ENCODE measurements at places on chromosomes 6 and 20.
A peak's percentile ranks its signal among the peaks of the same experiment; 100 is the strongest.

GRCh38 chr20:23393996-23394775, 27.1 kb downstream of the NAPB start:
- DNase-seq = no peak

DNA sequence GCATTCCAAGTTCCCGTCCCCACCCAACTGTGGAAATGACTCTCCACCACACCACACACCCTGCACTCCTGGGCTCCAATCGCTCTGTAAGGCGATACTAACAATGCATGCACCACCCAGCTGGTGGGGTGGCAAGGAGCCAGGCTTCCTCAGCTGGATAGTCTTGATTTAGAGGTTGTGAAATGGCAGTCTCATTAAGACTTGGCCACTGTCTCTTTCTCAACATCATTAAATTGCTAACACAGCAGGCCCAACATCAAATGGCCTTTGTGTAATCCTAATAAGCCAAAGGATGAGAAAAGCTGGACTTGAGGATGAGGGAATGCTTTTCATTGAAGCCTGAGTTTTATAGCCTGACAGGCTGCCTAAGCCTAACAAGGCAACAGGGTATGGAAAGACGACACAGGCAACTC, 223.7 kb downstream of the GMDS start:
- peak; percentile 76 for DNase-seq

DNA sequence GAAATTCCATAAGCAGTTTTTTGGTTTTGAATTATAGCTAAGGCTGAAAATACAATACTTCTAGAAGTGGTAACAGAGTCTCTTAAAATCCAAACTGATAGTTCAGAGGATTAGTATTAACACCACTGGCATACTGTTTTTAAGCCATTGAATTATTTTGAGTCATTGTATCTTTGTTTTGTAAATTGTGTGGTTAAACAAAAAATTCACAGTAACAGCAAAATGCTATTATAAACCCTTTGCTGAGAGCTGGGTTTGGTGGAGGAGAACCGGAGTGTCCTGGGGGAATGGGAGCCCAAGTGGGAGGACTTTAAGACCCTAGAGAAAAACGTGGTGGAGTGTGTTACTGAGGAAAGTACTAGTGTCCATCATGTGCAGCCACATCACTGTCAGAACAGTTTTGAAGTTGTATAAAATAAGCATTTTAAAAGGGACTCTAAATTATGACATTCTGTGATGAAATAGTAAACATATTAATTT, 125.1 kb downstream of the LRRC1 start:
- DNase-seq = no peak

DNA sequence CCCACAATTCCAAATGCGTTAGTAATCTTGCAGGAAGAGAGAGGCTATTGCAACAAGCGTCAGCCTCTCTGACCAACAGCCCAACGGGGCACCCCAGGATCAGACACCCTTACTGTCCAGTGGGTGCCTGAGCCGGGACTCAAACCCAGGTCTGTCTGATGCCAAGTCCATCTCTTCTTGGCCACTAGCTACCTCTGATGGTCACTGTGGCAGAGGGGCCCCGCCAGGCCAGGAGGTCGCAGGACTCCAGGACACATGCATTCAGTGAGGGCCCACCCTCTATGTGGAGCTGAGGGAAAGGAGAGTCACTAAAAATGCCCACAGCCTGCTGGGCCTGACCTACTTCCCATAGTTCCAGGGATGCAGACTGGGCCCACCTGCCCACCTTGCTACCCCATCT, 83.3 kb downstream of the PREX1 start:
- no peak for DNase-seq

GRCh38 chr20:32511358-32512046, 73.6 kb downstream of the NOL4L start:
- DNase-seq = no peak

- DNase-seq = no peak
Measured at GRCh38 chr6:141783585-141783984, 349.1 kb upstream of the GJE1 start.

- DNase-seq = no peak
Measured at GRCh38 chr20:25355011-25355595, 35.5 kb downstream of the ABHD12 start.

GRCh38 chr6:160279850-160280249, 21.2 kb upstream of the SLC22A2 start:
- DNase-seq = no peak

GRCh38 chr6:1625794-1626435, 16.2 kb downstream of the FOXC1 start:
- no peak for DNase-seq

DNA sequence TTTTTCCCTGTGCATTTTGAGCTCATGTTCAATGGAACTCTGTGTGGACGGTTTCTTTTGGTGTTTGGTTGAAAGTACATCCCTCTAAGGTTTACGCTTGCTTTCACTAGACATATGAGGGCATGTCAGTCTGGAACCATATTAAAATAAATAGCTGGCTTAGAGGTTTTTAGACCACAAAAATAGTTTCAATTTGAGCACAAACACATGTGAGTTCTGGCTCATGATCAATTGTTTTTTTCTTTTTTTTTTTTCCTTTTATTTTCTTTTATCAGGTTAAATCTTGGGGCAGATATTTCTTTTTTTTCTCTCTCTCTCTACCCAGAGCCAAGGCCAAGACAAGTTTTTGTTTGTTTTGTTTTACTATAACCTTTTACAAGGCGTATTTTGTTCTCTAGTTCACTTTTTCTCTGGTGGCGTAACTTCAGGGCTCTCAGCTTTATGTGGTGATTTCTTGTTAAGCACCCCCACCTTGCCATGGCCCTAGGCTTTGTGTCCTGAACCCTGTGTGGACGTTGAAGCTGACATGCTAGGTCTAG, 92.9 kb downstream of the SHLD1 start:
- DNase-seq = no peak

DNA sequence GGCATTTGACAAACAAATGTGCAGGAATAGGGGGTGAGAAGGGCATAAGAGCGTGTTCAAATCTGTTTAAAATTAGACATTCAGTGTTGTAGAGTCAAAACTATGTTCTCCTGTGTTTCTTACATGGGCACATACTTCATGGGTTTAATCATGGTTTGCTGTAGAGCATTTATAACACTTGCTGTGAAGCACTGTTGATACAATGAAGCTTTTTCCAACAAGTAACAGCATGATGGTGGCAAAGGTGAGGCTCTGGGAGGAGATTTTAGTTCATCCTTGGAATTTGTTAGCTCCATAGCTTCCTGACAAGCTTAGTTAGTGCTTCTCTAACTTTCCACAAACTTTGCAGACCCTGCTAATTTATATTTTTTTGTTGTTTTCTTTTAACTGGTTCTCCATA, 900.7 kb downstream of the TFAP2A start:
- DNase-seq = no peak

GRCh38 chr6:113796038-113796437, 61.1 kb upstream of the MARCKS start:
- no peak for DNase-seq

DNA sequence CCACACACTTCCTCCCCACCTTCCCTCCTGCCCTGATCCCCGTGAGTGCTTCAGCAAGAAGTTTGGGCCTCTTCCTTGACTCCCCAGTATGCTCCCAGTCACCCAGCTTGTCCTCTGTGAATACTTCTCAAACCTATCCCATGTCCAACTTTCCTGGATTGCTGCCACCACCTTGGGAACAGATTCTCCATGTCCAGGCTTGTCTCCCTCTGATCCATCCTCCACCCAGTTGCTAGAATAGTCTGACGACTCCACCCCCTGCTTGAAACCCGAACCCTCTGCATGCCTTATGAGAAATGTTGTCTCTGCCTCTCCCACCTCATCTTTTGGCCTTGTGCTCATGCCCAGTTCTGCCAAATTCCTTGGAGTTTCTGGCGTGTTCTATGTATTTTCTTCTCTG, 108.0 kb downstream of the PPP1R14C start:
- DNase-seq = no peak

GRCh38 chr6:112085286-112086065, 1.8 kb downstream of the TUBE1 start:
- DNase-seq = no peak

GRCh38 chr6:28943557-28944411, 20.0 kb upstream of the TRIM27 start:
- peak; percentile 73 for DNase-seq

DNA sequence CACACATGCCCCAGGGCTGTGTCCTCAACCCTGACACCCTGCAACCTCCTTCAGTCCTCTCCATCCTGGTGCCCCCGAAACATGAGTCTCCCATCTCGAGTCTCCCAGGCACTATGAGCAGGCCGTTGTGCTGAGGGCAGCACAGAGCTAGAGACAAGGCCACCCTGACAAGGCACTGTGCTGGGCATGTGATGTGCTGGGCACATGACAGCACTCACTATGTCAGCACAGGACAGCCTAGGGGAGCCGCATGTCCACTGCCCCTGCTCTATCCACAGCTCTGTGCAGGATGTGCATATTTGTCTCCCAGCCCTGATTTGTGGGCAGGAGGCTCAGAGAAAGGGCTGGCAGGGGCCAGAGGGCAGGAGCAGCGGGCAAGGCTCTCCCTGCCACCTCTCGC, 362.1 kb upstream of the AGPAT4 start:
- DNase-seq = no peak

DNA sequence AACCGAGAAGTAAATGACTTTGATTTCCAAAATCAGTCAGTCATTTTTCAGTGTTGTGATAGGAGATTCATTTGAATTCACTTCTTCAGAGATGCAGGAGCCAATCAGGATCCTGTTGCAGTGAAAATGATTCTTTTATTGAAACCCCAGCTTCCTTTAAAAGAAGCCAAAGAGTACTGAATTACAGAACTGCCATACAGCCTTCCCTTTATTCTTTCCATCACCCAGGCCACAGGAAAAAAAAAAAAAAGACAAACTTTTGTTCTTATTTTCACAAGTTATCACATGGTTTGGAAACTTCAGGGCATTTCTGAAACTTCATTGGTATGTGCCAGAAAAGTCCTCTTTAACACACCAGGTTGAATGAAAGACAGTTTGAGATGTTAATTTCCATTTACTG, 1.8 kb upstream of the CARMIL1 start:
- DNase-seq = no peak

DNA sequence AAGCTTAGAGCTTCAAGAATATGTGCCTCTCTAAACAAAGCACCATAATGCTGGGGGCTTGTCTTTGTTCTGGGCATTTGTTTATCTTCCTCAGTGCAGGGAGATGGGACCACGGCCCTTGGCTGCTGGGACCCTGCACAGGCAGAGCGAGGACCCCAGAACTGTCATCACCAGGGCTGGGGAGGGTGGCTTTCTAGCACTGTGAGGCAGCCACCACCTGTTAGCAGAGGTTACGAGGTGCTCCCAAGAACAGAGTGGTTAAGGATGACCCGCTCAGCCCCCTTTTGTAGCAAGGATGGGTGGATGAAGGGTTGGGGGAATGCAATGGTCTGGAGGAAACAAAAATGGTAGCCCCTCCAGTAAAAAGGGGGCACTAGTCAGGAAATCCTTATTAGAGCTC, 34.9 kb downstream of the METTL24 start:
- DNase-seq = no peak

- no peak for DNase-seq
Measured at GRCh38 chr6:32337186-32337805, 34.4 kb downstream of the TSBP1 start.

GRCh38 chr20:41657655-41658054, 39.5 kb upstream of the CHD6 start:
- DNase-seq = no peak

GRCh38 chr6:136470044-136470443, 80.2 kb downstream of the MAP7 start:
- DNase-seq = no peak

GRCh38 chr20:36102809-36103596, 51.5 kb upstream of the EPB41L1 start:
- no peak for DNase-seq

- no peak for DNase-seq
Measured at GRCh38 chr6:5524110-5524509, 262.8 kb downstream of the FARS2 start.

GRCh38 chr6:31401403-31401802, 2.0 kb upstream of the MICA start:
- DNase-seq = no peak

DNA sequence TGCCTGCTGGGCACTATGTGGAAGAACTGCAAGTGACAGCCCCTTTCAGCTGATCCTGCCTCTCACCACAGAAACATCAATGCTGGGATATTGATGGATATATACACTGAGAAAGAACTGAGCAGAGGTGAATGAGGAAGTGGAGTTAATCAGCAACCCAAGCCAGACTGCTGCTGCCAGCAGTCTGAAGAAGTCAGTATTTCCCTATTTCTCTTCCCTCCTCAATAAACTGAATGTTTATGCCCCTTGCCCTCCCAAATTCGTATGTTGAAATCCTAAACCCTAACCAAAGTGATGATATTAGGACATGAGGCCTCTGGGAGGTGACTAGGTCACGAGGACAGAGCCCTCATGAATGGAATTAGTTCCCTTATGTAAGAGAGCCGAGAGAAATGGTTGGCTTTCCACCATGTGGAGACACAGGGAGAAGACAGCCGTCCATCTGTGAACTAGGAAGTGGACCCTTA, 76.3 kb downstream of the CDK19 start:
- no peak for DNase-seq

DNA sequence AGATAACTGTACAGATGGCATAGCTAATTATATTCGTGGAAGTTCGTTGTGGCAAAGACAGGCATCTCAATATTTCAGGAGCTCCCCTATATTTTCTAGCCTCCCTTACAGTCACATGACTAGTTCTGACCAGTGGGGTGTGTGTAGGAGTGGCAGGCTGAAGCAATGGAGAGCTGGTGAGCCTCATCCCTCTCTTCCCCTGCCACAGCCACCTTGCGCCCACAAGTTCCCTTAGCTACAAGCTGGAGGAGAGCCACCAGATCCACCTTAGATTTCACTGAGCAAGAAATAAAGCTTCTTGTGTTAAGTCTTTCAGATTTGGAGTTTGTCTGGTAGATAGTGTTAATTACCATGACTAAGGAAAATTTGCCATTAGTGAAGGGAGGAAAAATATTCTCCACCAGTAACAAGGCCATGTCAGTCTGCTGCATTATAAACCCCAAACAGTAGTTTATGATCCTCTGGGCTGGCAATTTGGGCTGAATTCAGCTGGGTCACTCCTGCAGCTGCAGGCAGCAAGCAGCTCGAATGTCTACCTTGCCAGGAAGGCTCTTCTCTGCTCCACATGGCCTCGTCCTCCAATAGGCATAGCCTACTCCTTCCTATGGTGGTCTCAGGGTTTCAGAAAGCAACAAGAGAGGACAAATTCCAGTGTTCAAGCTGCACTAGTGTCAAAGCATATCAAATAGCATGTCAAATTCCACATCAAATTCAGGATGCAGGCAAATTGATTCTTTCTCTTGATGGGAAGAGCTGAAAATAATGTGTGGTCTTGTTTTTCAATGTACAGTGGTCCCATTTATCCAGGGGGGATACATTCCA, 7.4 kb upstream of the RBCK1 start:
- no peak for DNase-seq

GRCh38 chr6:43089874-43090558, 13.9 kb downstream of the PTK7 start:
- no peak for DNase-seq

- no peak for DNase-seq
Measured at GRCh38 chr6:137724495-137725211, 142.4 kb upstream of the TNFAIP3 start.
